Brain microvascular endothelial cell (primary cell): ENCODE measurements at places on chromosomes 6 and 20.

- DNase-seq = no peak
These were observed 47.4 kb downstream of the LGSN start for GRCh38 chr6:63272397-63272796.

DNA sequence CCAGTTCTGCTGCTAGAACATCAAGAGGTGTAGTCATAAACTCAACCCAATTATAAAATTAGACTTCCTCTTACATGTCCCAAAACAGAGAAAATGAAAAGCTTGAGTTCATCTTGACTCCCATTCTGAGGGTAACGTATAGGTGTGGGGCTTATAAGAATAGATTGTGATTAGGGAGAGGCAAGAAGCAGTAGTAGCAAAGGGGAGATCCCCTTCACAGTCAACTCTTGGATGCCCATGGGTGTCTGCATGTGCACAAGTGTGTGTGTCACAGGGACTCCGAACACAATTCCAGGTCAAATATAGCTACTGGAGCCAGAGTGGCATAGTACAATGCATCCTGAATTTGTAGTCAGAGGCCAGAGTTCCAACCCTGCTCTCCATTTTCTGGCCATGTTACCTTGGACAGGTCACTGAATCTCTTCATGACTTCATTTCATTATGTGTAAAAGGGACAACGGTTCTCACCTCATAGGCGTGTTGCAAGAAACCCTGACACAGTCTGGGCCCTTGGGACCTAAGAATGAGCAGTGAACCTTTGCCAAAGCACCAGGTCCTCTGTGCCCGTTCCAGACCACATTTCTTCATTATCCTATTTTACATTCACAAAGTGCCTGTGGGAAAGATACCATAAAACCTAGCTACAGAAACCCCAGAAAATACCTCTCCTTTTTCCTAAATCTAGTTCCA lies 11.8 kb downstream of the GSTA4 start:
- no peak for DNase-seq

DNA sequence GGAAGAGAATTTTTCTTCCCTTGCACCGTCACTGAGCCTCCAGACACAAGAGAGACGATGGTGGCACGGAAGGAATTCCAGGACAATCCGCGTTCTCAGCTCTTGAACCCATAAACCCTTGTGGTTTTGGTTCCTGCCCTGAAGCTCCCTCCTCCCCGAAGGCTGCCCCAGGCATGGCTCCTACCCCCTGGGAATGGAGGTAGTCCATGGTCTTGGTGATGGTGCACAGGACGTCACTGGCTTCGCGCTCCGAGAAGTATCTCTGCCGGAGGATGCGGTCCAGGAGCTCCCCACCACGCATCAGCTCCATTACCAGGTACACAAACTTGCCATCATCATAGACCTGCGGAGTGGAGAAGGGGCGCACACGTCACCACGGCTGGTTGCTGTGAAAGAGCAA lies 47.5 kb upstream of the MPC1 start:
- DNase-seq = no peak

GRCh38 chr20:21901470-21902275 lies 196.2 kb downstream of the PAX1 start:
- no peak for DNase-seq

DNA sequence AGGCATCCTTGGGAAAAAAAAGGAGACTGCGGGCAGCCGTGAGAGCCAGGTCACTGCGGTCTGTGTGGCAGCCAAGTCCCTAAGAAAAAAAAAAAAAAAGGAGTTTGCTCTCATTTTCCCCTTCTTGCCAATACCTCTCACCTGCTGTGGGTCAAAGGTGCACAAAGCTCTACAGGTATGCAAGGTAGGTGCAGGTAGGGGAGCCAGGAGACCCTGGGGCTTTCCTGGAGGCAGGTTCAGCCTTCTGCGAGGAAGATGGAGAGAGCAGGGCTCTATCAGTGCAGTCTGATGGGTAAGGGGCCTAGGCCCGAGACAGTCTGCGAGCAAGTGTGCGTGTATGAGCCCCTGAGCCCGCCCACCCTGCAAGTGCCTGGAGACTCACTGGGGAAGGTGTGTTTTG lies 12.3 kb upstream of the SNAI1 start:
- DNase-seq = no peak

- DNase-seq = peak; percentile 22
These were observed 945 bp downstream of the TENT5A start for GRCh38 chr6:81751388-81752083.

GRCh38 chr6:16944596-16944995 lies 157.3 kb upstream of the STMND1 start:
- DNase-seq = no peak

GRCh38 chr20:5183731-5184474 lies 57.1 kb downstream of the CDS2 start:
- DNase-seq = no peak

GRCh38 chr6:11732036-11732631 lies 46.5 kb downstream of the ADTRP start:
- peak; percentile 92 for DNase-seq

GRCh38 chr6:5045416-5045815 lies 39.7 kb upstream of the PPP1R3G start:
- DNase-seq = no peak

DNA sequence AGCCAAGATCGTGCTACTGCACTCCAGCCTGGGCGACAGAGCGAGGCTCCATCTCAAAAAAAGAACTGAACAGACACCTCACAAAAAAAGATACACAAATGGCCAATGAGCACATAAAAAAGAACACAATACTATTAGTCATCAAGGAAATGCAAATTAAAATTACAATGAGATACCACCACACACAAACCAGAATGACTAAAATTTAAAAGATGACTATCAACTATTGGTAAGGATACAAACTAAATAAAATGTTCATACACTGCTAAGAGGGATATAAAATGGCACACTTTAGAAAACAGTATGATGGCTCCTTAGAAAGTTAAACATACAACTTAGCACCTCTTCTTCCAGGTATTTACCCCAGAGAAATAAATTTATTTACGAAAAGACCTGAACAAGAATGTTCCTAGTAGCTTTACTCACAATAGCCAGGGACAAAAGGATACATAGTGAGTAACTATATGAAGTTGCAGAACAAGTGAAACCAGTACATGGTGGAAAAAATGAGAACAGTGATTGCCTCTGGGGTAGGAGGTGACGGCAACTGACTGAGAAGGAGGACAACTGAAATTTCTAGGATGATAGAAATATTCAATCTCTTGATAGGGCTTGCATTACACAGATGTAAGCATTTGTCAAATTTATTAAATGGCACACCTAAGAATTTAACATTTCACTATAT lies 53.2 kb downstream of the FAM8A1 start:
- no peak for DNase-seq

DNA sequence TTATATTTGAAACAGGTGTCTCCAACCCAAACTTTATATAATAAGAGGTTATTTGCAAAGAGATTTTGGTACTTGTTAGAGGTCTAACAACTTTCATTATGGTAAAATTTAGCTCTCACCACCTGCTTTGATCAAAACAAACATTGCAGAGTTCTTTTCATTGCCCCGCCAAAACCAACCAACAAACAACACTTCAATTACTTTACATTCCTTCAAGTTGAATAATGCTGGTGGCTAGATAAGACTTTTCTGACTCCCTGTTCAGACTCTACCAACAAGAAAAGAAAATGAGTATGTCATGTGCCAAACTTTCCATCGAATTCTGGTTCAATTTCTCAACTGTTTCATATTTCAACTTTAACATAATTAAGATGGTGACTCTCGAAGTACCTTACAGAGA lies 311.1 kb downstream of the ADGRG6 start:
- no peak for DNase-seq

DNA sequence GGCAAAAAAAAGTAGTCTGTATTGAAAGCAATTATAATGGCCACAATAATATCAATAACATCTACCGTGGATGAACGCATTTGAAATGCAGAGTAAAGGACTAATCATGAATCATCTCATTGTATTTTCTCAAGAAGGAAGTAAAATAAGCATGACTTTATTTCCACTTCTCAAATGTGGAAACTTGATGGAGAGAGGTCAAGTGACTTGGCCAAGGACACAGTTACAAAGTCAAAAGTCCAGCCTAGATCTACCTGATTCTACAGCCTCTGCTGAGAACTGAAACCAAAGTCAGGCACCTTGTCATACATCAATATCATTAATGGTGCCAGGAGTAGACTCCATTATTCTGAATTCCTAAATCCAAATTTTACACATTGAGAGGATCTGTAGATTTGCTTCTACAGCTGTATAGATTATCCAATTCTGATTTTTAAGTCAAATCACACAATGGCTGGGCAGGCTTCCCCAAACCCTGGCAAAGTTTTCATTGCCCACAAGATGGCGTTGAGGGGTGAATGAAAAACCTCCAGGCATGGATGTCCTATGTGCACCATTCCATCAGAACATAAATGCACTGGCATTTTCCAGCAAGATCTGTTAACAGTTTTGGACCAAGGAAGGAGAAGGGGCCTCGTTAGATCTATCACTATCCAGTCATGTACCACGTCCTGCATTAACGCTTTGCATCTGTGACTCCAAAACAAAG lies 423.1 kb downstream of the MAFB start:
- DNase-seq = peak; percentile 19

DNA sequence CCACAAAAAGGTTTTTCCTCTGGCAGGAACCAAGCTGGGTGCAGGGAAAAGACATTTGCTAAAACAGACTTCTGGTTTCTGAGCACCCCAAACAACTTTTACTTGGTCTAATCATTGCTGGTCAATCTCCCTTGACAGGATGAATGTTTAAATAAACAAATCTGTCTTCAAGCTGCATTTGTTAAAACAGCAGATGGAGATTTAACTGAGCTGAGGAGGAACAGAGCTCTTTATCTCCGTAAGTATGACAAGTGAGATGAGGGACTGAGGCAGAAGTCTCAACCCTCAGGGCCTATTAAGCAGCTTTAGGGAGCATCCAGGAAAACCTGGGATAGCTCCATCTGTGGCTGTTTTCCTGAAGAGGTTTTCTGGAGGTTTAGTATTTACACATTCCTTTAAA lies 40.6 kb downstream of the NINL start:
- no peak for DNase-seq

DNA sequence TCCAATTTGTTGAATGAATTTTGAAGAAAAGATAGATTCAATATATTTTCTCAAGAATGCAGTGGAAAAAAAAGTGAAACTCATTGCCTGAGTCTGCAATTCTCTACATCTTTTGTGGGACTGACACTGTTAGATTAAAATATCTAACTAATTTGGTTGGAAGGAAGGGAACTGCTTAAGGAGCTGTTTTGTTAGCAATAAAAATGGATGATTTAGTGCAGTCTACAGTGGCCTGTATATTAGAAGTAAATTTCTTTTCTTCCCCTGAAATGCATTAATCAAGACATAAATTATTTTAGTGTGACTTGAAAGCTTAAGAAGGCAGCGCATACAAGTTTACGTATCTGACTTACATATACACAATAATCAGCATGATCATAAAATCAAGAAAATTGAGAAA lies 1332.6 kb downstream of the EPHA7 start:
- no peak for DNase-seq

DNA sequence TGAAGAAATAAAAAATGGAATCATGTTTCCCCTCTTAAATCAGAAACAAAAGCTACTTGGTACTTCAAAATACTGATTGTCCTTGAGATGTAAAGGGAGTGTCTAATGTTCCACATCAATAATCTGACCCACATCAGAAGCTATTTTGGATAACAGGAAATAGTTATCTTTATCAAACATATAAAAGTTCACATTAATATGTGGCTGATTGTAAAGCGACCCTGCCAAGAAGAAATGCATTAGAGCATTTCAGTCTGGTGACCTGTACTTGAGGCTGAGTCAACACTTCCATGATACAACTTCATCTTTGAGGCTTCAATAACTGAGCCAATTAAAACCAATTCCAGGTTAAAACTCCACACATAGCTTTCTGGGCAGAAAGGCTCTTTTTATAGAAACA lies 31.8 kb downstream of the SYNE1 start:
- DNase-seq = no peak

DNA sequence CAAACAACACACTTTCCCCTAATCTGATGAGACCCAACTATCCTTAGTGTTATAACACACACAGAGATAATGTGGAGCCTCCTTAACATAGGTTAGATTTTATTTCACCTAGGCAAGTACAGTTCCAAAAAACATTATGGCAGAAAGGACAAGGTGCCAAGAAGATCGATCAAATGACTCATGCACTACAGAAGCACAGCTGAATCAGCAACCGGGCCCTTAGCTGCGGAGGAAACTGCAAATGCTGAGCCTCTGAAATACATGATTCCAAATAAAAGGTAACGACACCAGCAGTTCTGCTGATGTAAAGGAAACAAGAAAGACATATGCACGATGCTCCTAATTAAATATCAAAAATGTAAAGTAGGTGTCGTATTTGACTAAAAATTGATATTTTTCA lies 19.9 kb upstream of the MUC21 start:
- DNase-seq = no peak

DNA sequence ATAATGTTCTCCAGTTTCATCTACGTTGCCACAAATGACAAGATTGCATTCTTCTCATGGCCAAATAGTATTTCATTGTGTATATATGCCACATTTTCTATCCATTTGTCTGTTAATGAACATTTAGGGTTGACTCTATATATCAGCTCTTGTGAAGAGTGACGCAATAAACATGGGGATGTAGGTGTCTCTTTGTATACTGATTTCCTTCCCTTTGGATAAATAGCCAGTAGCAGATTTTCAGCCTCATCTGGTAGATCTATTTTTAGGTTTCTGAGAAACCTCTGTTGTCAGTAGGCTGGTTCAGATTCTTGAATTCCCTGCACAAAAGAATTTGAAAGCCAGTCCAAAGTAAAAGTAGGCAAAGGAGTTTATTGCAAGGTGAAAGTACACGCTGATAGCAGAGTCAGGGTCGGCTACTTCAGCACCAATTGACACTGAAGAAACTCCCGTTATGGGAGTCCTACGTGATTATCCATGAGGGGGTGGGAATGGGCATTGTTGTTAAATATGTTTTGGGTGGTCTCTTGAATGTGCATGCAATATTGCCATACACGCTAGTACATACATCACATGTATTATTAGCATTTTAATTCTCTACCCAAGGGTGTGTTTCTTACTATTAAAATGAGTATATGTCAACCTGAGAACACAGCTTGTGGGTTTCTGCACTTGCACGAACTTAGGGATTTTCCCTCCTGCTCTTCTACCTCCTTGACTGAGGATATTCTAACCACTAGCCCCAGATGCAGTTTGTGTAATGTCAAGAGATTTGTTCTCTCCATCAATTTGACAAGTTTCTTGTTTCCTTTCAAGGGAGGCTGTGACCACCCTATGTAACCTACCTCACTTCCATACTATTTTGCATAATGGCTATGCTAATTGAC lies 14.4 kb upstream of the SLC17A2 start:
- DNase-seq = no peak

DNA sequence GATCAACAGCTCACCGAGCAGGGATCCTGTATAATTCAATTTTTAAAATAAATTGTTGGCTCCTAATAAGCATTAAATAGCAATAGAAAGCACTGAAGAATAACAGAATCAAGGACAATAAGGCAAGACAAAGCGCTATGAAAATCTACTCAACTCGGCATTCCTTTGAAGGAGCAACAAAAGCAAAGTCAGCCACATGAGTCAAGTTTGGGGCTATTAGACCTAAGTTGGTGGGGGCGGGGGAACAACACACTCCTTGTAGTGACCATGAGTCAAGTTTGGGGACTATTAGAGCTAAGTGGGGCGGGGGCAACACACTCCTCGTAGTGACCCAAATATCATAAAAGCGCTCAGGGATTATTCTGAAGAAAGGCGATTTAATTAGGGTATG lies 120.0 kb downstream of the FOXC1 start:
- no peak for DNase-seq
